ENCODE measurements at places on chromosomes 2 and 18. TPM values are rescaled to one million over a fixed set of nuclear protein-coding genes. Genes with fewer than 3 reads are reported as not detected.

The NT5DC4 gene
- 0.07 TPM for total RNA-seq

The C2orf15 gene
- total RNA-seq, result 0.60 TPM

The ILKAP gene
- 35.3 TPM for total RNA-seq

The INPP5D gene
- total RNA-seq, result 21.8 TPM

The EML6 gene
- 0.63 TPM for total RNA-seq

The ACTG2 gene
- total RNA-seq, result 0.21 TPM

The ABCG5 gene
- total RNA-seq, result not detected

The LINC00305 gene
- not detected for total RNA-seq

The CEP192 gene
- total RNA-seq, result 20.2 TPM

The CDK15 gene
- total RNA-seq, result 0.14 TPM

The IL36G gene
- 0.32 TPM for total RNA-seq

The CRYGD gene
- not detected for total RNA-seq

The TRABD2A gene
- 1.5 TPM for total RNA-seq

The ZSCAN30 gene
- total RNA-seq, result 9.0 TPM

The C1QL2 gene
- not detected for total RNA-seq

The TRPM8 gene
- not detected for total RNA-seq

The ESPNL gene
- total RNA-seq, result 0.92 TPM

The SERPINB10 gene
- 2.3 TPM for total RNA-seq

The CCDC68 gene
- total RNA-seq, result 3.9 TPM

The RAB12 gene
- total RNA-seq, result 45.4 TPM

The MTX2 gene
- 42.4 TPM for total RNA-seq

The COMMD1 gene
- total RNA-seq, result 35.8 TPM

The REG1B gene
- total RNA-seq, result not detected

The TMEM150A gene
- total RNA-seq, result 8.8 TPM

The FARP2 gene
- 34.3 TPM for total RNA-seq

Data from foreskin keratinocyte (primary cell).